ENCODE measurements at places on chromosomes 3 and 15.
A peak's percentile ranks its signal among the peaks of the same experiment; 100 is the strongest.

DNA sequence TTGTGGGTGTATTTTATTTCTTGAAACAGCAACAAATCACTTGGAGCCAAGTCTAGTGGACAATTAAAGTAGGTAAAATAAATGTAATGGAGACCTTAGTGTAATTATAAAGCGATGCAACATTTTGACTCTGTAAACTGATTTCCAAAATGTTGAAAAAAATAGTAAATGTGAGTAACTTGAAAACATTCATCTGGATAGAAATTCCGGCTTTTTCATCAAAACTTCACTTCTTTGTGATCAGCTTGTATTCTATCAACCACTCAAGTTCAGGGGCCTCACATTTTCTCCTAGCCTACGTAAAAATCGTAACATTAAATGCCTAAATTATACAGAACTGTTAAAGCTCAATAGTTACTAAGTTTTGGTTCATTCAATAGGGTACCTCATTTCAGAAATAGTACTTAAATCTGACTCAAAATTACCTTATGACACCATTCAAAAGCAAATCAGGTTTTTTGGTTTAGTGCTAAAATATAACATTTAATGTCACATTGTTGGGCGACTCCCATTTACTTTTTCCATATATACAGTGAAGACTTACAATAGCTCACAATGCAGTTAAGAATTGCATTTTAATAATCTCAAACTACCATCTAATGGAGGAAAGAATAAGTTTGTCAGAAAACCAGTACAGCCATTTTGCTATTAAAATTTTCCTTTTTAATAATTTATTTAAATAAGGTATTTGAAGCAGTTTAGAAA is 12.7 kb downstream of the CCNL1 start:
- no peak for DNase-seq

DNA sequence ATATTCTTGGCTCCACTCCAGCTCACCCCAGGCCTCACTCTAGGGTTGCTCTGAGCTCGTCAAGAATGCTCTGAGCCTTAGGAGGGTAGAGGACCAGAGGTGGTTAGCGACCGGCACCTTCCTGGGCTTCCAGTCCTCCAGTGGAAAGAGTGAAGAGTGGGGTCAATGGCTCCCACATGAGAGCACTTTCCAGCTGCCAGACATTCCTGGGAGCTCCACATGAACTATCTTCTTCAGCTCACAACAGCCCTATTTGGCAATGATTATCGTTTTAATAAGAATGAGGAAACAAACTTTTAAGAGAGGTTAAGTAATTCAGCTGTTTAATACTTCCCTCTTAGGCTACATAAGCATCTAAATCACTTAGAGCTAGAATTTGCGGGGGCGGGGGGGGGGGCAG is 139.3 kb downstream of the STT3B start:
- peak; percentile 18 for DNase-seq

DNA sequence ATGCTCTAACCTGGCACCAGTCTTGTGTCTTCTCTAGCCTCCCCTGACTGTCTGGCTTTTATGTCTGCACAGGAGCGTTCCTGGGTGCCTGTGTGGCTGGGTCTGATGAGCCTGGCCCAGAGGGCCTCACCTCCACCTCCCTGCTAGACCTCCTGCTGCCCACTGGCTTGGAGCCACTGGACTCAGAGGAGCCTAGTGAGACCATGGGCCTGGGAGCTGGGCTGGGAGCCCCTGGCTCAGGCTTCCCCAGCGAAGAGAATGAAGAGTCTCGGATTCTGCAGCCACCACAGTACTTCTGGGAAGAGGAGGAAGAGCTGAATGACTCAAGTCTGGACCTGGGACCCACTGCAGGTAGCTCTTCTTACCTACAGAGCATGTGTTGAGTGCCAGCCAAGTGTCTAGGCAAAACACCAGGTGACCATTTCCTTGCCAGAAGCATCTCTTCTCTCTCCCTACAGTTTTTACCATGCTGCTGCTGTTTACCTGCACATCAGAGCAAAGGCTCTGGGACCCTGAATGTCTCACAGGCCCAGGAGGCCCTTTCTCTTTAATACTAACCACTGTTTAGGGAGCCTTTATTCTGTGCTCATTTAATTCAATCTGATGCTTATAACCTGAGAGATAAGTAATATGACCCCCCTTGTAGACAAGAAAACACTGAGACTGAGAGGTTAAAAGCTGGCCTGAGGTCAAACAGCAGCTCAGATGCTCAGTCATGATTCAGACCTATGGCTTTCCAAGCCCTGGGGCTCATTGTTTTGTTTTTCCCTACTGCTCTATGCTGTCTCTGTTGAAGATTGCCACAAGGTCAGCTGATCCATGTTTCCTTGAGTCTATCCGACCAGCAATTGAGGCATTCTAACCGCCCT is 10.4 kb downstream of the PODXL2 start:
- DNase-seq = no peak

GRCh38 chr15:94723801-94724200 is 492.4 kb downstream of the MCTP2 start:
- DNase-seq = no peak

DNA sequence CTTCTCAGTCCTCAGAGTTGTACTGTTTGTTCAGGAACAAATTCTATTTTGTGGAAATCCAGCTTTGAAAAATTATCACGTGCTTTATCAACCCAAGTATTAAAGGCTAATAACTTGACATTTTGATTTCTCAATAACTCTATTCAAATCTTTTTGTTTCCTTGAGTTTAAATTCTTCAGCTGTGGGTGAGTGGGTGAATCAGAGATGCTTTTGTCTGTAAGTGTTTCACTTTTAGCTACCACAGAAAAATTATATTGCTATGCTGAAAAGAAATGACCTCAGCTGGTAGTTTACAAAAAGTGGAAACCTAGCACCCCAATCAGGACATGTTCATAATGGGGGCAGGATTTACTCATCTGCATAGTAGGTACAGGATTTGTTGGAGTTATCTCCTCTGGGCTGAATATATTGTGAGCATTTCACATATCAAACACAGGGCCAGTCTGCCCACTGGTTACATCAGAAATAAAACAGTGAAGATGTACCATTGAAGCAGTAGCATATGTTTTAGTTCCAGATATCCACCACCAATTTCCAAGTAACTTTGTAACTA is 30.5 kb downstream of the MINDY4B start:
- no peak for DNase-seq

GRCh38 chr15:26525096-26525495 is 247.8 kb downstream of the GABRB3 start:
- no peak for DNase-seq

- no peak for DNase-seq
Observed at GRCh38 chr15:75646112-75646943, 1.4 kb upstream of the SNX33 start.

- DNase-seq = no peak
Observed at GRCh38 chr3:10467204-10467603, 38.2 kb downstream of the ATP2B2 start.

- no peak for DNase-seq
Observed at GRCh38 chr3:129313415-129313664, 34.7 kb downstream of the HMCES start.

- no peak for DNase-seq
Observed at GRCh38 chr3:22922317-22922716, 280.8 kb upstream of the UBE2E2 start.

- DNase-seq = peak; percentile 89
Observed at GRCh38 chr3:136194409-136195257, 1.5 kb downstream of the MSL2 start.

DNA sequence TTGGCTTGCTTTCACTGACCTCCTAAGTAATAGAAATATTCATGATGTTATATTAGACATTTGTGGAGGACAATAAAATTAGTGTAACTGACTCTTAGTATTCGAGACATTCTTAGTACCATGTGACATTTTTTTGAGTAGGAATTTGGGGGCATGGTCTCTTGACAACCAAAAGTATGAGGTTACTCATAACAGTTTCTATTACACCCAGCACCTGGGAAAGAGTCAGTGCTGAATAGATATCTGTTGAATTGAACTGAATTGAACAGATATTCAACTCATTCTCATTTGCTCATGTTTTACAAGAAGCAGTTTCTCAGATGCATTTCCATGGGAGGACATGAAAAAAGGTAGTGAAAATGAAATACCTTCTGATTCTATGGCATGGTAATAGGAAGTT is 84.4 kb downstream of the CMSS1 start:
- no peak for DNase-seq

DNA sequence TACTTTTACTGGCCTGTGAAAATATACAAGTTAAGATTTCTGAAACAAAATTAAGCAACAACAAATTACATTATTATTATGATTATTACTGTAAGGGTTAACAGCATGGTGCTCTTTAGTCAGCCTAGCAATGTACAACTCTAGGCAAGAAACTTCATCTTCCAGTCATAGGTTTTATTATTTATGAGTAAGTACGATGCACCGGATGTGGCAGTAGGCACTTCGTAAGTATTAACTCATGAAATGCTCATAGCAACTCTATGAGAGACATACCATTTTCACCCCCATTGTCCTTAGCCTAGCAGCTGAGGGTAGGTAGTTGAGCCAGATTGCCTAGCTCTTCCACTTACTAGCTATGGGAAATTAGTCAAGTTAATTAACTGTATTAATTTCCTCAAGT is 68.0 kb upstream of the PTPRG start:
- no peak for DNase-seq

DNA sequence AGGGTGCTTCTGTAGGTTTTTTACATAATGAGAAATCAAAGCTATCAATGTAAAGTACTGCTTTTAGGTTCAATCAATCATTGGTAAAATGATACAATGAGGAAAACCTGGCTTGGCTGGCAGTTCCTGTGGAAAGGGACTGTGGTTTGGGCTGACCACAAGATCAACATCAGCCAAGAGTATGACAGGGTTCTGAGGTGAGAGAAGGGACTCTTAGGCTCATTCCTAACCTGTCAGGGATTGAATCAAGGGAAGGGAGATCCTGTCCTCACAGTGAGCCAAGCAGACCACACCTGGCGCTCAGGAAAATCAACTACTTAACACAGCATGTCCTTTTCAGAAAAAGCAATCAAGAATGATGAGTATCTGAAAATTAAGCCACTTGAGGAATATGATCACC is 111.1 kb downstream of the MAGI1 start:
- no peak for DNase-seq

DNA sequence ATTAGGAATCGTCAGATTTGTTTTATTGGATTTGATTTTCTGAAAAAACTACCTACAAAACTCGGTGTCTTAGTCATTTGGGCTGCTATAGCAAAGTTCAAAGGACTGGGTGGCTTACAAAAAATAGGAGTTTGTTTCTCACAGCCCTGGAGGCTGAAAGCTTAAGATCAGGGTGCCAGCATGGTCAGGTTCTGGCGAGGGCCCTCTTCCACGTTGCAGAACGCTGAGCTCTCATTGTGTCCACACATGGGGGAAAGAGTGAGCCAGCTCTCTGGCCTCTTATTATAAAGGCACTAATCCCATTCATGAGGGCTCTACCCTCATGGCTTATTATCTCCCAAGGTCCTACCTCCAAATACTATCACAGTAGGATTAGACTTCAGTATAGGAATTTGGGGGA is 40.6 kb upstream of the MRPS22 start:
- no peak for DNase-seq

GRCh38 chr3:173930251-173930650 is 532.7 kb downstream of the NLGN1 start:
- no peak for DNase-seq

DNA sequence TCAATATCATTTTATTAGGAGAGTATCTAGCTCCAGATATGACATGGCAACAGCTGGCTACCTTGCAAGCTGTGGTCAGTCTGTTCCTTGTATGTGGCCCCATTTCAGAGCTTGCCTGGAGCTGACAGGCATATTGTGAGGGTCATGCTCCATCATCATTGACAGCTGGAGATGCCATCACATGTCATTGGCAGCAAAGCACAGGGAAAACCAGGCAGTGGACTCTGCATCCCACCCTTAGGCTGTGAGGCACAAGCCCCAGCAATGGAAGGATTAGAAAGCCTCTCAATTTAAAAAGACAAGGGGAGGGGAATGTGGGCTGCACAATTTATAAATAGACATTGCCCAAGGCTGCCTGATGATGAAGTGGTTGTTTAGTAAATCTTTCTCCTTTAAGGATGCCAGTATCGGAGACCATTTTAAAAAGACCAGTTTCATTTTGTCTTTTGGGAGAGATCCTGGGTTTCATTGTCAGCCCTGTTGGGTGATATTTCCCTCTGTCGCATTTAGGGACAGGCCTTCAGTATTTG is 27.9 kb downstream of the LNP1 start:
- DNase-seq = no peak

DNA sequence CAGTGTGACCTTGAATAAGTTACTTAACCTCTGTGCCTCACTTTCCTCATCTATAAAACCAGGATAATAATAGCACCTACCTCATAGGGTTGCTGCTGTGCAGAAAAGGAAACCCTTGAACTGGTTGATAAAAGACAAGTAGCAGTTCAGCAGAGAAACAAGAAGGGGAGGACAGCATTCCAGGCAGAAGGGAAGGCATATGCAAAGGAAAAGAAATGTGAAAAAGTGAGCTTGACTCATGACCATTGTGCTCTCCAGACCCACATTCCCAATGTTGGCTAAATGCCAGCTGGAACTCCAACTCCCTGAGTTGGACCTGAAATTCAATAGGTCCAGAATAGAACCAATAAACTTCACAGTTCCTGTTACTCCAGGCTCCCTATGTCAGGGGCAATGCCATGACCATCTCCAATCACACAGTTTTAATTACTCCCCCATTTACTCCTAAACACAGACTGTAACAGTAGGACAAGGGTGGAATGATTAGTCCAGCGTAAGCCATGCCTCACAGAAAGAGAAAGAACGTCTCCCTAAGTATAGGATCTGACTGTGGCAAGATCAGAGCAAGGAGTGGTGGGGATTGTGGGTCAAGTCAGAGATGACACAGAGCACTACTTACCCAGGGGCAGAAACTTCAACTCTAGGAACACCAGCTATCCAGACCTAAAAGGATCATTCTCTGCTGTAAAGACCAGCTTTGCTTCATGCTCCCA is 26.9 kb downstream of the PRKAR2A start:
- DNase-seq = no peak

- DNase-seq = no peak
Observed at GRCh38 chr3:169144731-169145130, 518.8 kb downstream of the MECOM start.

DNA sequence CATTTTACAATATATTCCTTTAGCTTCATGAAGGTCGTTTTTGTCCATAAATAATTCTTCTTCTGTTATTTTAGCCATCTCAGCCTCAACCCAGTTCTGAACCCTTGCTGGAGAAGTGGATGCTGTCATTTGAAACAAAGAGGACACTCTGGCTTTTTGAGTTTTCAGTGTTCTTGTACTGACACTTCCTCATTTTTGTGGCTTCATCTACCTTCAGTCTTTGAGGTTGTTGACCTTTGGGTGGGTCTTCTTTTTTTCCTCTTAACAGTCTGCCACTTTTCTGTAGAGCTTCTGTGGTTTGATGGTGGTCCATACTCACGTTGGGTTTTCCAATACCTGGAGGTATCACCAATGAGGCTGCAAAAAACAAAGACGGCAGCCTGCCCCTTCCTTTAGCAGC is 650.9 kb downstream of the PDCD6IP start:
- DNase-seq = no peak
